Muscle of leg (tissue), 16 donors: ENCODE measurements at places on chromosomes 6 and 20.

GRCh38 chr6:151475653-151476523, 17.9 kb upstream of the CCDC170 start:
- DNase-seq, result peak; percentile 70

GRCh38 chr20:13102237-13102636, 93.5 kb downstream of the SPTLC3 start:
- DNase-seq, result no peak

DNA sequence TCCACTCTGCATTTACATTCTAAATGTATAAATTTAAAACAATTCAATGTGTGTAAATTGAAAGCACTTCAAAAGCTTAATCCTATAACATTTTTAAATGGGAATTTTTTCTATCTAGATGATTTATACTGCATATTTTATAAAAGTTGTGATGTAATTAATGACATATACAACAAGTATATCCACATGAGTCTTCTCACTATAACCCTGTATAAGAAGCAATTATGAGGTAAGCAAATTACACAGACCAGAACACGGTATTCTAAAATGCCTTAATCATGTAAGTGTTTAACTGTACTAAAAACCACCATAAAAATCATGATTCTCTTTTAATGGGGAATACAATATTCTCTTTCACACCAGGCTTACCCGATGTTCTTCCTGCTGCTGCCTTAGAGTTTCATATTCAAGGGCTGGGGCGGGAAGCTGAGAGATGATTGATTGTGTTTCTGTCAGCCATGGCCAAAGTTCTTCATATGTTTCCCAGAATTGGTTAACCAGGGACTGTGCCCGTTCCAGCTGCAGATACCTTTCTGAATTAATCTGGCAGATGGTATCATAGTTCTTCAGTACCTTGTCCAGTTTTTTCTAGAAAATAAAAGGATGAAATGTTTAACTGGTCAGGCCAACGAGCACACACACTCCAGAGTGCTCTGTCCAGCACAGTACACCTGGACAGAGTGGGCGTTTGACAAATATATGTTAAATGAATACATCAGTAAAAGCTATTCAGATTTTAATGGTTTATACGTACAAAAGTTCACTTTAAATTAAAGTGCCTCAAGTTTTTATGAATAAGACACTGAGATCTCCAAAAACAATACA, 127.4 kb downstream of the DST start:
- peak; percentile 62 for DNase-seq

- DNase-seq, result peak; percentile 89
These were observed 101.2 kb downstream of the EPM2A start for GRCh38 chr6:145633981-145634627.

DNA sequence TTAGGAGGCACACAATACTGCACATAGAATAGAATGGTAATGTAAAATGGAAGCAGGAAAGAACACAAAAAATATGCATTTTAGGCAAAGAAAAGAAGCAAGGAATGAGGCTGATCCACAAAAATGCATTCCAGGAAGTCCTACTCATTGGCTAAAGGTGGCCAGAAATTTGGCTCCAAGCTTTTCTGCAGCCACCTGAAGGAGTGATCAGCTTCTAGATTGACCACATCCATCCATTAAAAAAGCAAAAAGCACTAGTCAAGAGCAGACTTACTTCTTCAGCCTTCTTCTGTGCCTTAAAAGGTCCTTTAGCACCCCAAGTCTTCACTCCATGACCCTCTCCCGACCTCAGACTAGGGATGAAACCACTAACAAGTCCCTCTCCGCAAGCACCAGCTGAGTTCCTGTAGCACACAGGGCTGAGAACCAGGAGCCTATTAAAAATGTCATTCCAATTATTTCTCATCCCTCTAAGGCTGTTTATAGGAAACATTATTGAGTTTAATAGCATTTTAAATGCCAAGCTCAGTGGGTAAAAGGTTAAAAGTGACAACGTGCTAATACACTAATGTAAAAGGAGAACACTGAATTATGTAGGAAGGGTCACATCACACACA, 36.5 kb downstream of the TRAM2 start:
- DNase-seq, result no peak

DNA sequence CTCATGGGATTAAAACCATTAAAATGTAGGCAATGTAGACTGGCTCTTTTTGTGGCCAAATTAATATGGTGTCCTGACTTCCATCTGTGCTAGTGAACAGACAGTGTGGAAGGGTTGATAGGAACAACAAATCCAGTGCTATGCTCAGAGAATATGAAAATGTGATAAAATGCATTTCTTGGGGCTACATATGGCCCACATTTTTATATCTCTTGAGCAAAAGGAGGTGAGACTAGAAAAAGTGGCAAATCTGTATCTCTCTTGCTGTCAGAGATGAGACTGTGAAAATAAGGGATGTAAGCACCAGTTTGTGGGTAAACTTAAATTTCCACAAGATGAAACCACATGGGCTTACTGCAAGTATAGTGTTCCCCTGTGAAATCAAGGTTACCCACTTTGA, 162.1 kb downstream of the PHF3 start:
- no peak for DNase-seq

GRCh38 chr6:82045965-82046756, 201.4 kb downstream of the IBTK start:
- no peak for DNase-seq

- DNase-seq, result peak; percentile 59
These were observed 20.6 kb upstream of the ARHGAP18 start for GRCh38 chr6:129730477-129731165.
